Stimulated activated CD4-positive, alpha-beta T cell treated with anti-CD3 and anti-CD28 coated beads, TNF-alpha, amount 100 ng/mL, for 24 hours (primary cell): ENCODE measurements at places on chromosomes 1 and 21.

DNA sequence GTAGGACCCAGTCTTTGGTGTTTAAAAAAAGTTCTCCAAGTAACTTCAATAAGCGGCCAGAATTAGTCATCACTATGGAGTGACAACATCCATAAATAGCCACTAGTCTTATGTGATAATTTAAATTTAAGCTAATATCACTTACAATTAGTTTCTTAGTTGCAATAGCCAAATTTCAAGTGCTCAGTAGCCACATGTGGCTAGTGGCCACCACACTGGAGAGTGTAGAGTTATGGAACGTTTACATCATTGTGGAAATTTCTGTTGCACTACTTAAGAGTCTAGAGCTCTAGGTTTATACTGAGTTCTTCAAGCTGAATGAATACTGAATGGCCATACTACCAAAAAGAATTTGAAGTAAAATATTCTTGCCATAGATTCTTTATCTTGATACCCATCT, 121.1 kb downstream of the RUNX1 start:
- no peak for DNase-seq

DNA sequence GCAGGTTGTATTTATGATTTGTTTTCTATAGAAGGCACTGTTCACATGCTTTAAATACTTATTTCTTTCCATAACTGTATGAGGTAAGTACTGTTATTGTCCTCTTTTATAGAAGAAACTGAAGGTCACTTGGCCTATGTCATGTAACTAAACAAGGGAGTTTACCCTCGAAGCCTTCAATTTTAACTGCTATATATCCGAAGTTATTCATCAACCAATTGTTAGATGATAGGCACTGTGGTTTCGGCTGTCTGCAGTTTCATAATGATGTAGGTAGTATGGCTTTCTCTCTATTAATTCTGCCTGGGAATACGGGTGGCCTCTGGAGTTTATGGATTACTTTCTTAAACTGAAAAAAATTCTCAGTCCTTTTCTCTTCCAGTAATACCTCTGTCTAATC, 413.3 kb upstream of the ADGRL2 start:
- no peak for DNase-seq

- DNase-seq: peak; percentile 3
Observed at GRCh38 chr1:62271948-62272728, 47.1 kb downstream of the KANK4 start.

GRCh38 chr1:59730302-59730701, 84.4 kb upstream of the HOOK1 start:
- no peak for DNase-seq

- no peak for DNase-seq
Observed at GRCh38 chr1:55064071-55064581, 24.8 kb downstream of the PCSK9 start.

GRCh38 chr1:182107209-182107608, 45.7 kb upstream of the ZNF648 start:
- no peak for DNase-seq

DNA sequence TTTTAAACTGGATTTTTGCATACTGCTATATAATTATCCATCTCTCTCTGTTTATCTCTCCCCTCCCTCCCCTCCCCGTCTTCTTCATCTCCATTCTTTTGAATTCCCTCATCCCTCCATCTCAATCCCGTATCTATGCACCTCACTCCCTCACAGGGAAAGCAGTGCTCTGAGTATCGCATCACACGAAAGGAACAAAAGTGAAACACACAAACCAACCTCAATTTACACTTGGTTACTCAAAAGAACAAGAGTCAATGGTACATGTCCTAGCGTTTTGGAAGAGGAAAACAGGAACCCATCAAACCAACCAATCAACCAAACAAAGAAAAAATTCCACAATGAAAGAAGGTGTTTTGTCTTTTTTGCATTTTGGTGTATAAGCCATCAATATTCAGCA, 115.1 kb downstream of the NBPF12 start:
- no peak for DNase-seq

DNA sequence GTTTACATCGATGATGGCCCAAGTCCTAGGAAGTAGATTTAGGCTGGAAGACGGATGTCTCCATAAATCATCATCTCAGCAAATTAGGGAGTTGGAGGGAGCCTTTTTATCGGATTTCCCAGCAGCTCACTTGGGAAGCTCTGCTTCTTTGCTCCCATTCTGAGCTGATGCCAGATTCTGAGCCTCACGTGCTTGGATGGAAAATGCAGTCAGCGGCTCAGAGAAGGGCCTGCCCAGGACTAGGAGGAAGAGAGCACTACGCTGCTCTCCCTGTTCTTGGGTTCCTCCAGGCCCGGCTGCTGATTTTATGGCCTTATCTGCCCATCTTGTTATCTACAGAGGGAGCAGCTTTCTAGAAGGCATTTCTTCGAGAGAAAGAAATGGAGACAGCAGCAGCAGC, 42.0 kb downstream of the UBIAD1 start:
- no peak for DNase-seq

DNA sequence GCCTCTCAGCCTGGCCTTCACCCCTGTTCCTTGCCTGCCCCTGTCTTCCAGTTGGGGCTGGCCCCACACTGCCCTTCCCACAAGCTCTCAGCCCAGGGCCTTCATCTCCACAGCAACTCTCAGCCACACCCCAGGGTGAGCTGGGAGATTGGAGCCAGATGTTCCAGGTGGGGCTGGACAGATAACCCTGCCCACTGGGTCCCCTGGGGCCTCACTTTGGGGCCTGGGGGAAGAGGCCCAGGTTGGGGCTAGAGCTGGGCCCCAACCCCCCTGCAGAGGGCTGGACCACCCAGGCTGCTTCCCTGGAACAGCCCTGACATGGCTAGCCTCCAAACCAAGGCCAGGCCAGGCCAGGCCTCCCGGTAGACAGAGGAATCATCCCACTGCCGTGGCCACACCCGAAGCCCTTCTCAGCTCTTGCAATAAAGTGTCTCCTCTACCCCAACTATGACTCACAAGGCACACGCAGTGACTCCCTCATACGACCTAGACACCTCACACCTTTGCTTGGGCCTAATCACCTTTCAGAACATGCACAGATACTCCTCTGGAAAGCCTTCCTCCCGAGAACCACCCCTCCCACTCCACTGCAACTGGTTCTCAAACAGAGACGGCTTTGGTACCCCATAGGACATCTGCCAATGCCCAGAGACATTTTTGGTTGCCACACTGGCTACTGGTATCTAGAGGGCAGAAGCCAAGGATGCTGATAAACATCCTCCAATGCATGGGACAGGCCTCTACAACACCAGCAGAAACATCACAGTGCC, 22.2 kb downstream of the SLC2A1 start:
- no peak for DNase-seq

GRCh38 chr1:18805925-18806849, 53.3 kb downstream of the TAS1R2 start:
- no peak for DNase-seq

- no peak for DNase-seq
Observed at GRCh38 chr1:102772831-102773230, 335.5 kb downstream of the COL11A1 start.

- no peak for DNase-seq
Observed at GRCh38 chr1:33149453-33150190, 32.2 kb downstream of the TRIM62 start.

DNA sequence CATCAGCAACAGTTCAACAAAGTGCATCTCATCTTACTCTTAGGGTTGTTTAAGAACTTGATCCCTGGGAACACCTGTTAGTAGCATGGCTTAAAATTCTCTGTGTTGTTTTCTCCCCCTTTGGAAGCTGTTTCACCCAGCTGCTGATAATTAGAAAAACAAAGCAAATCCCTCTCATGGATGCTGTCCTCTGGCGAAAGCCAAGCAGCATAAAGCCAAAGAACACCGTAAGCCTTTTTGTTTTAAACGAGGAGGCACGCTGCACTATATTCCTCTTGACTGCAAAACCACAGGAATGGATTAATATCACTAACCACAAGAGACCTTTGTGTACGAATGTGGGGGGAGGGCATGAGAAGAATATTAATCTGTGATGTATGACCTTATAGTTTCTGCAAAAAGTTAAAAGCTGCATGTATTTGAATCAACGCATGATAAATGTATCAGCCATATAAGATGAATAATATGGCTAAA, 923.2 kb downstream of the LTN1 start:
- DNase-seq: no peak

DNA sequence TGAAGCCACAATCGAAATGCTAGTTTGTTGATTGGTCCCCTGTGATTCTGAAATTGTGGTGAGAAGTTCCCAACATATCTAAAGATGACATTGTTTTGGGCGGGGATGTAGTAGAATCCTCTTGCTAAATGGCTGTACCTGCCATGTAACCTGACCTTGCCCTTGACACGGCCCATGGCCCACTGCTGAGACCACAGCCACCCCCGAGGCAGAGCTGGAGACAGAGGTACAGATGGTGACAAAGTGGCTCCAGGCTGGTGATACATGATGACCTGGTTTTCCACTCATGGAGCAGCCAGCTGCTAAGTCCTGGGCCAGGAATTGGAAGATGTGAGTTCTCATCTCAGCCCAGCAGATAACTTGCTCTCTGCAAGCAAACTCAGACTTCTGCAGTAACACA, 226.5 kb downstream of the FOXD2 start:
- DNase-seq: no peak

DNA sequence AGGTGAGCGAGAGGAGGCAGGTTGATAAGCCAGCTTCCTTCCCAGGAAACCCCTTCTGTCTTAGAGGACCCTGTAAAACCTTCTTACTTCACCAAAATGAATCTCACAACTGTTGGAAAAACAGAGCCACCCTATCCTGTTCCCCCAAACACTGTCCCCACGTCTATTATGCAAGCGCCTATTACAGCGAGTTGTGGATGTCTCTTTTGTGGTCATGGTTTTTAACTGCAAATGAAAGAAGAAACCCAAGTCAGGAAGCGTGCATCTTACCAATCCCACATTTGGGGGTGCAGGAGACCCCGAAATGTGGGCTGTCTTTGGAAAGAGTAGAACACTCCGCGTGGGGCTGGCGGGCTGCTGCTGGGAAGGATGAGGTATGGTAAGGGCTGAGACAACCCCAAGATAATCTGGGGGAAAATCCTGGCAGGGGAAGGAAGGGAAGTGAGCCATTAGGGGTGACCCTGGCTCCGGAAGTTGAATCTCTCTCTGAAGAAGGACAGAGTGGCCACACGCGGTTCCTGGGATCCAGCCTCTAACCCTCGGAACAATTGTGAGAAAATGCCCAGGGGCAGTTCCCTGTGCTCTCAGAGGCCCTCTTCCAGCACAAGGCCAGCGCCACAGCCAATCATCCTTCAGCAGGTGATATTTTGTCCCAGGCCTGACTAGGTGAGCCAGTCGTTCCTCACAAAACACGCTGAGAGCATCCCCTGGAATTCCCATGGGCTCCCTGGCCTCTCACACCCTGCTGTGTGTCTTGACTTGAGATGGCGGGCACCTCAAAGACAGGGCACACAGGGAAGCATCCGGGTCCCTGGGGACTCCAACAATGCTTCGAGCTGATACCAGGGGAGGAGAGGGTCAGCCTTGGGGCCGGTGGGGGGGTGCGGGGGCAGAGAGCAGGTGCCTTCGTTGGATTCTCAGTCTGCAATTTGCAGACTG, 168.5 kb upstream of the IRF2BP2 start:
- DNase-seq: no peak

GRCh38 chr1:46248122-46248920, 758 bp downstream of the RAD54L start:
- DNase-seq: peak; percentile 42

DNA sequence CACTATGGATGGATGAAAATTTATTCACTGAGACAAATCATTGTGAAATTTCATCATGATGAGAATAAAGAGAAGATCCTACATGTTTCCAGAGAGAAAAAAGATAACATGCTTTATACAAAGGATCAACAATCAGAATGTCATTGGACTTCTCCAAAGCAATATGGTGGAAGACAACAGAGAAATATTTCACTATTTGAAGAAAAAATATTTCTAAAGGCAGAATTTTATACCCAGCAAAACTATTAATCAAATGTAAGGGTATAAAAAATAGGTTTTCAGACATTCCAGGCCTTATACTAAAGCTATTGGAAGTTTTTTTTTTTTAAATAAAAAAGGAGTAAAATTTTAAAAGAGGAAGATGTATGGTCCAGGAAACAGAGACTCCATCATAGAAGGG, 100.6 kb upstream of the OLIG2 start:
- DNase-seq: no peak

DNA sequence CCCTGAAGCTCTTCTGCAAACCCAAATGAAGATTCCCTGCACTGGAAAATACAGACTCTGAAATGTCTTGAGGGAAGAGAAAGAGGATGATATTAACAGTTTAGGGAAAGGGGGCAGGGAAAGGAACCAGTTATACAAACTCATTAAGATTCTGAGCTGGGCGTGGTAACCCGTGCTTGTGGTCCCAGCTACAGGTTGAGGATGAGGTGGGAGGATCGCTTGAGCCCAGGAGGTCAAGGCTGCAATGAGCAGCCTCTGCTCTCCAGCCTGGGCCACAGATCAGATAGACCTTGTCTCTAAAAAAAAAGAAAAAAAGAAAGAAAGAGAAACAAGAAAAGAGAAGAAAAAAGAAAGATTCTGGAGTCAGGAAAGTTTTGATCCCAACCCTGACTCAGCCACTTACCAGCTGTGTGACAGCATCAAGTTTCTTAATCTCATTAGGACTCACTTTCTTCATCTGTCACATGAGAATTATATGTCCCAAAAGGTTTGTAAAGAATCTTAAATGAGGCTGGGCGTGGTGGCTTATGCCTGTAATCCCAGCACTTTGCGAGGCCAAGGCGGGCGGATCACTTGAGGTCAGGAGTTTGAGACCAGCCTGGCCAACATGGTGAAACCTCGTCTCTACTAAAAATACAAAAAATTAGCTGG, 53.9 kb downstream of the OPTC start:
- no peak for DNase-seq

DNA sequence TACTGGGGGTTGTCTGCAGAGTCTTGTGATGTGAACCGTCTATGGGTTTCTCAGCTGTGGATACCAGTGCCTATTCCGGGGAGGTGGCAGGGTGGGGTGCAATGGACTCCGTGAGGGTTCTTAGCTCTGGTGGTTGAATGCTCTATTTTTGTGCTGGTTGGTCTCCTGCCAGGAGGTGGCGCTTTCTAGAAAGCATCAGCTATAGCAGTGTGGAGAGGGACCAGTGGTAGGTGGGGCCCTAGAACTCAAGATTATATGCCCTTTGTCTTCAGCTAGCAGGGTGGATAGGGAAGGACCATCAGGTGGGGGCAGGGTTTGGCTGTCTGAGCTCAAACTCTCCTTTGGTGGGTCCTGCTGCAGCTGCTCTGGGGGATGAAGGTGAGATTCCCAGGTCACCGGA, 127.3 kb upstream of the PLD5 start:
- no peak for DNase-seq

DNA sequence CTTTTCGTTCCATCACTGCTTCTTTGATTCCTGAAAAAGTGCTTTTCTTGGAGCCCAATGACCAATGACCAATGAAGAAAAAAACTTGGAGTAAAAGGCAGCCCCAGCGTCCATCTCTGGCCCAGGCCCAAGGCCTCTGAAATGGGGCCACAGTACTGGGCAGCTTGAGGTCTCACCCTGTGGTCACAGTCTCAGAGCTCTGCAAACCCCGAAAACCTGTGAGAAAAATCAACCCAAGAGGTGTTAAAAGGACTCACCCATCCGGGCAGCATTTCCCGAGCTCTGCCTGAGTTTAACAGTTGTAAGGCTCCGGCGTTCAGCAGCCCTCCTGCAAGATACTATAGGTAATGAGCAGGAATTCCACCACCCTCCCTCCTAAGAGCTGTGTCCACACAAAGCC, 2.1 kb upstream of the EFHD2 start:
- no peak for DNase-seq
